Coronary artery (tissue), 2 donors: ENCODE measurements at places on chromosomes 13 and 19.

GRCh38 chr19:11331502-11331901 lies 8.0 kb downstream of the RAB3D start:
- no peak for DNase-seq

GRCh38 chr13:79815041-79815440 lies 334.1 kb downstream of the NDFIP2 start:
- no peak for DNase-seq

- DNase-seq = no peak
Observed at GRCh38 chr13:100895651-100896050, 221.1 kb upstream of the TMTC4 start.

- DNase-seq = no peak
Observed at GRCh38 chr19:11485245-11485837, 4.5 kb upstream of the ELAVL3 start.

DNA sequence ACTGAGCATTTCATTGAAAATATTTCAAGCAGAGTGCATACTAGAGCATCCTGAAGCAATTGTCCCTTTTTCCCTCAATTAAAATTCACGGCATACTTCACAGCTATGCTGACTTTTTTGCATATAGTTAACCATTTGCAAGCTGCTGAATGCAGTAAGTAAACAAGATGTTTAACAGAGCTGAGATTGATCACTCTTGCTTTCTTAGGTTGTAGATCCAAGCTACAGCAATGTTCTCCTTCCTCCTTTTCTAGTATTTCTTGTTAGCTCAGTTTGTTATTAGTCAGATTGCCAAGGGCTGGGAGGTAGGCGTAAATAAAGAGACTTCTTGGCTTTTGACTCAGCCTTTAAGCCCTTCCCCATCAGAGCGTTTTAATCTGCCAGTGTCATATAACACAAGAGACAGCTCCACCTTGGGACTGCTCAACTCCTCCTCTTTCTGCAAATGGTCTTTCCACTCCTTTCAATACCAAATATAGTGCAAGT lies at the start of gene SLITRK6:
Gene SLITRK6, minus strand, starts transcription at position 323 of the 486 bp plus-strand sequence. CDS start 2,911 bp downstream, outside the sequence.
- DNase-seq = no peak

GRCh38 chr13:20990910-20991525 lies 70.4 kb downstream of the LATS2 start:
- peak; percentile 66 for DNase-seq

- no peak for DNase-seq
Observed at GRCh38 chr19:58563034-58563573, 4.7 kb upstream of the UBE2M start.

DNA sequence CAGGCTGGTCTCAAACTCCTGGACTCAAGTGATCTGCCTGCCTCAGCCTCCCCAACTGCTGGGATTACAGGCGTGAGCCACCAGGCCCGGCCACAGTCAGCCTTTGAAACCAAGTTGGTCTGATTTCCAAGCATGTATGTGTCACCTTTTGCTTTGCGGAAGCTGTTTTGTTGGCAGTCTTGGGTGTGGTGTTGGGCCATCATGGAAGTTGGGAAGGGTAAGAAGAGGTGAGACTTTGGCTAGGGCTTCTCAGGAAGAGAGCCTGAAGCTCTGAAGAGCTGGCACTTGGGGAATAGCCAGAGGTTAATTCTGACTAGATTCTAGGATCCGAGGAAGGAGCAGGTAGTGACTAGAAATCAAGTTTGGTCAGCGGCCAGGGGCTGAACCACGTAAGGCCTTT lies 2.8 kb downstream of the RSPH6A start:
- no peak for DNase-seq

DNA sequence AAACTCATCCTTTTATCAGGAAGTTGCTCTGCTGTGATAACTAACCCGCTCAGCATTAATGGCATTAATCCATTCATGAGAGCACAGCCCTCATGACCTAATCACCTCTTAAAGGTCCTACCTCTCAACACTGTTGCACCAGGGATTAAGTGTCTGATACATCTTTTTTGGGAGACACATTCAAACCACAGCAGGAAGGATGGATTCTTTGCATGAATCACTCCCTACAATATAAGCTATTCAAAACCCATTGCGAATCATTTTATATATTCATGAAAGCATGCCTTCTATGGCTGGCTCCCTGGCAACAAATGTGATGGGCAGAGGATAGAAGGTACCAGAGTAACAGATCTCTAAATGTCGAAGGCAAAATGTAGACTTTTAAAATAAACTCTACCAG lies 27.6 kb downstream of the ARL11 start:
- no peak for DNase-seq

- DNase-seq = peak; percentile 75
Observed at GRCh38 chr13:101523154-101524131, 71.0 kb downstream of the ITGBL1 start.

DNA sequence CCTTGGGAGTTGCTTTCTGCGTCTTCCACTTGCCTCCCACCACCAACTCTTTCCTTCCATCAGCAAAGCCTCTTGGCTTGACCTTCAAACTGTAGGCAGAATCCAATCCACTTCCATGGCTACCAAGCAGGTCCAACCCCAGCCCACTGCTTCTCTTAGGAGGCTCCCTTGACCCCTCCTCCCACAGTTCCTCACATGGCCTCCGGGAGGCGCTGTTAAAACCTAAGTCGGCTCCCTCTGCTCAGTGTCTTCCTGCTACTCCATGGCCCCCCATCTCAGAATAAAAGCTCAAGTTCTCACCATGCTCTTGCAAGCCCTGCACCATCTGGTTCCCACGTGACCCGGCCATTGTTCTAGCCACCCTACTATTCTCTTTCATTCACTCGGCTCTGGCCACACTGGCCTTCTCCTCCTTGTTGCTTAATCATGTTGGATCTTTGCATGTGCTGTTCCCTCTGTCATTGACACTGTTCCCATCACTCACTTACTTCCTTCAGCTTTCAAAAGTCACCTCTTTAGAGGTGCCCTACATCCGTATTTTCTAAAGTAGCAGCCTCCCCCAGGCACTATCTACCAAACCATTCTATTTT lies 7.5 kb downstream of the IZUMO2 start:
- no peak for DNase-seq

DNA sequence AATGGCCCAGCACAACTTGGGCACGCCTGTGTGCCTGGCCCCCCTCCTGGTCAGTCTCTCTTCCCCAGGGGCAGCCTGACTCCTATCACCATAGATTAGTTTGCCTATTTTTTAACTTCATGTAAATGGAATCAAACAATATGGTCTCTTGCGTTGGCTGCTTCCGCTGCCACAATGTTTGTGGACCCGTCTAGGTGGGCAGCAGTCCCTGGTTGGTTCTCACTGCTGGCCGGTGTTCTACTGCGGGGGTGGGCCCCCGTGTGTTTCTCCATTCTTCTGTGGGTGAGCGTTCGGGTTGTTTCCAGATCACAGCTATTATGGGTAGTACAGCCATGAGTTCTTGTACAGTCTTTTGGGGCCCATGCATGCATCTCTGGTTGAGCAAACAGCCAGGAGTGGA lies 47.3 kb downstream of the CEBPG start:
- DNase-seq = no peak

GRCh38 chr13:27925220-27925991 lies 5.6 kb downstream of the PDX1 start:
- DNase-seq = no peak

GRCh38 chr13:111508164-111508870 lies 187.9 kb downstream of the TEX29 start:
- no peak for DNase-seq

- no peak for DNase-seq
Observed at GRCh38 chr13:44803390-44803789, 185.9 kb downstream of the NUFIP1 start.

GRCh38 chr13:63448692-63449091 lies 2033.0 kb upstream of the PCDH20 start:
- no peak for DNase-seq

GRCh38 chr13:43785650-43786471 lies 911 bp downstream of the ENOX1 start:
- peak; percentile 80 for DNase-seq

DNA sequence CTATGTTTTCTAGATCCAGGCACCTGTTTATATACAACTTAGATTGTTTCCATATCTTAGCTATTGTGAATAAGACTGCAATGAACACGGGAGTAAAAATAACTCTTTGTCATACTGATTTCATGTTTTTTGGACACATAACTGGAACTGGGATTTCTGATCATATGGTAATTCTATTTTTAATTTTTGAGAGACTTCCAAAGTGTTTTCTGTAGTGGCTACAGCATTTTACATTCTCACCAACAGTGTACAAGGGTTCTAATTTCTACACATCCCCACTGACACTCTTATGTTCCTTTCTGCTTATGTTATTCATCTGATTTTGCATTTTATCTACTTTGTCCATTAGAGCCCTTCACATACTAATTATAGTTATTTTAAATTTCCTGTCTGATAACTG lies 1152.9 kb downstream of the SLITRK1 start:
- DNase-seq = no peak

DNA sequence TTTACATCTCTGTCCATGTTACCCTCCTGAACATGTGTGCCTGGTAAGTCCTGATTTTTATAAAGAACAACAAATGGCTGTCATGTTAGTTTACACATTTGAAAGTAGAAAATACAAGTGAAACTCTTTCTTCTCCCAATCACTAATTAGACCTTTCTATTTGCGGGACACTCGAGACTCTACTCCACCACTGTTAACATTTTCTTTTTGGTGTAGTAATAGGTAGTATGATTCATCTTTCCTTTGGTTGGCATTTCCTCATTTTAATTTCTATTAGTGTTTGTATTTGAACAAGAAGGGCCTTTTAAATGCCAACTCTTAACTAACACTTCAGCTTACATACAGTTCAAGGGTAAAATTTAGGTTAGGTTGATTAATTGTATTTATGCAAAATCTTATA lies 371.1 kb downstream of the PCDH9 start:
- no peak for DNase-seq

DNA sequence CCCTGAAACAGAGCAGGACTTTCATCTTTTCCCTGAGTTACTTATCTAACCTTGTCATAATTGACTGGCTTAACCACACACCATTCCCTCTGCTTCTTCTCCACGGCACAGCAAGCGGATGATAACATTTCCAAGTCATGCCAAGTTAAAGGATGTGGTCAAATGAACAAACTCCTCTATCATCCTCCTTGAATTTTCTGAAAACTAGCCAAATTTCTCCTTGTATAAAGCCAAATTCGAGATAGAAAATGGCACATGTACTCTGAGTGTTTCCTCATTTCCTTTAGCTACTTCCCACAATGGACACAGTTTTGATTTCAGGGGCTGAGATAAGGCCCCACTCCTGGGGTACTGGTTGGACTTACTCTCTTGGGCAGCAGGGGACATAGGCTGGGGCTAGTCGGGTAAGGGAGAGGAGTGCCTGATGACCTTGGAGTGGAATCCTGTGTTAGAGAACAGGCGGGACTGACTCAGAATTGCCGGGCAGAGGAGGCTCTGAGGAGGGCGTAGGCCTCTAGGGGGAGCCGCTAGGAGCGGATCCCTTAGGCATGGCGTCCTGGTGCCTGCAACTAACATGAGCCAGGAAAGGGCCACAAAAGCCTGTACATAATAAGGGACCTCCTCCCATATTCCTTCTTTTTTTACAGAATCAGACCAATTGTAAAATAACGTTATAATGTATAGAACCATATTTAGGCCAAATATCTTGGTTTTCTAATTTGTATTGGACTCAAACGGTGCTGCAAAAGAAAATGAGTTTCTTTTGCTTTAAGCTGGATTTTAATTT lies 20.3 kb upstream of the TMTC4 start:
- no peak for DNase-seq

DNA sequence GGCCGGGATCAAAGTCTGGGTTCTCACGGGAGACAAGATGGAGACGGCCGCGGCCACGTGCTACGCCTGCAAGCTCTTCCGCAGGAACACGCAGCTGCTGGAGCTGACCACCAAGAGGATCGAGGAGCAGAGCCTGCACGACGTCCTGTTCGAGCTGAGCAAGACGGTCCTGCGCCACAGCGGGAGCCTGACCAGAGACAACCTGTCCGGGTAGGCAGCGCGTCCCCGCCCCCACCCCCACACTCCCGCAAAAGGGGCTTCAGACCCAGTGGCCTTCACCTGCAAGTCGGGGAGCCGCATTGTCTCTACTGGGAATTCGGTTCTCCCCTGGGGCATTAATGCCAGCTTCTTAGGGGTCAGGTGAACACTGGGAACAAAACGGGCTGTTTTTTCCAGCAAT lies 114.7 kb upstream of the MCF2L start:
- DNase-seq = no peak
